HFFc6 (cell line): ENCODE measurements at places on chromosomes 5 and 9. TPM values are rescaled to one million over a fixed set of nuclear protein-coding genes. Genes with fewer than 3 reads are reported as not detected.

DNA sequence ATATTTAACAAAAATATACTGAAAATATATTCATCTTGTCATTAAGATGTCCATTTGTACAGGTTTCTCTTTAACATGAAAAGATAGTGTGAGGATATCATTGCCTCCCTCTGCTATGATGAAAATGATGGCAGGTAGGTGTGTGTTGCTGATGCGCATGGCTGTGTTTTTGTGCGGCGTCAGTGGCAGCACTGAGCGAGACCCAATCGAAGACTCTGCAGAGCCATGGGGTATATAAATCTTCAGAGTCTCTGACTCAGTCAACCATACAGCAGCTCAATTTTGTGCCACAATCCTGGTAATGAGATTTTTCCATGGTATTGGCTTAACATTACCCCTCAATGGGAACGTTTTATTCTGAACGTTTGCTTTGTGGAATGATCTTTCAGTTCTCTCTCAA is 153.5 kb upstream of the IQGAP2 start:
- H3K36me3 ChIP-seq, result no peaks in the 10 kb centered on the region
- H3K27ac ChIP-seq, result no peak overlapping the region
- no peak overlapping the region for H3K4me3 ChIP-seq

DNA sequence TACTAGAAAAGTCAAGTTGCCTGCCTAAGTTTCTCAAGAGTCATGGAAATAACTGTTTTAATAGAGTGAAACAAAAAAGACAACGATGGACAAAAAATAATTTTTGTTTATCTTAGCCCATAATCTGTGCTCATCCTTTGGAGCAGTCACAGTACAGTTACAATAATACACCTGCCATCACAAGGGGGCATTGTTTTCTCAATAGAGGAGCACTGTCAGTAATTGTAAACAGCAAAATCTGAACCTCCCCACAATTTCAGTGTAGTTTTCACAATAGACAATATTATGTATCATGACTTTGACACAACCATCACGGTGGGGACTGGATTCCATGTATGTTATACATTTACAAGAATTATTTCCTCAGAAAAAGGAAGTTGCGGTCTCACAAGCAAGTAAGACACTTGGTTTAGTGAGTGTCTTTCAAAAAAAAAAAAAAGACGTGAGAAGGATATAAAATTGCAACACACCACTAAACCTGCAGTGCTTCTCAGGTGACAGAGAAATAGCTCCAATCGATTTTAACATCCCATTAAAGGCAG is 586.3 kb downstream of the PTPRD start:
- H3K27ac ChIP-seq, result no peak overlapping the region
- DNase-seq, result no peak
- H3K27me3 ChIP-seq, result no peaks in the 10 kb centered on the region; the same call in 1 of the 2 replicates
- H3K36me3 ChIP-seq, result no peaks in the 10 kb centered on the region

- no peaks in the 10 kb centered on the region for H3K36me3 ChIP-seq
- no peak for DNase-seq
- no peak overlapping the region for H3K4me3 ChIP-seq
- no peak overlapping the region for H3K27ac ChIP-seq
Measured at GRCh38 chr9:107631788-107632187, 142.2 kb upstream of the KLF4 start.

DNA sequence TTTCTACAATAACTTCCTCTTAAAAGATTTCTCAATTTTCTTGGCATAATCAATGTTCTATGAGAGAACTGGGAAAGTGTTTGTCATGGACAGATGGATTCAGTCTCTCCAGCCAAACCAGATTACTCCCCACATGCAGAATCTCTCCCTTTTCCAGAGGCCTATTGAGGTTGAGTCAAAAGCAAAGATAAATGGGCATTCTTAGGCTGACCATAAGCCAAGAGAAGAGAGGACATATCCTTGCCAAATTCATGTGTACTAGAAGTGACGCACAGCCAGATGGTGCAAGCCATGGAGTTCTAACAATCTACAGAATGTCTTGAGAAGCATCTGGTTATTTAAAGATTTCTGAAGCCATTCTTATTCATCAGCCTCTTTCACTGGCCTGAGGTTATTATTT is 2115.0 kb downstream of the MAT2B start:
- no peaks in the 10 kb centered on the region for H3K36me3 ChIP-seq
- no peak overlapping the region for H3K27ac ChIP-seq
- no peak overlapping the region for H3K4me3 ChIP-seq
- no peaks in the 10 kb centered on the region for H3K4me1 ChIP-seq
- no peaks in the 10 kb centered on the region for H3K27me3 ChIP-seq

DNA sequence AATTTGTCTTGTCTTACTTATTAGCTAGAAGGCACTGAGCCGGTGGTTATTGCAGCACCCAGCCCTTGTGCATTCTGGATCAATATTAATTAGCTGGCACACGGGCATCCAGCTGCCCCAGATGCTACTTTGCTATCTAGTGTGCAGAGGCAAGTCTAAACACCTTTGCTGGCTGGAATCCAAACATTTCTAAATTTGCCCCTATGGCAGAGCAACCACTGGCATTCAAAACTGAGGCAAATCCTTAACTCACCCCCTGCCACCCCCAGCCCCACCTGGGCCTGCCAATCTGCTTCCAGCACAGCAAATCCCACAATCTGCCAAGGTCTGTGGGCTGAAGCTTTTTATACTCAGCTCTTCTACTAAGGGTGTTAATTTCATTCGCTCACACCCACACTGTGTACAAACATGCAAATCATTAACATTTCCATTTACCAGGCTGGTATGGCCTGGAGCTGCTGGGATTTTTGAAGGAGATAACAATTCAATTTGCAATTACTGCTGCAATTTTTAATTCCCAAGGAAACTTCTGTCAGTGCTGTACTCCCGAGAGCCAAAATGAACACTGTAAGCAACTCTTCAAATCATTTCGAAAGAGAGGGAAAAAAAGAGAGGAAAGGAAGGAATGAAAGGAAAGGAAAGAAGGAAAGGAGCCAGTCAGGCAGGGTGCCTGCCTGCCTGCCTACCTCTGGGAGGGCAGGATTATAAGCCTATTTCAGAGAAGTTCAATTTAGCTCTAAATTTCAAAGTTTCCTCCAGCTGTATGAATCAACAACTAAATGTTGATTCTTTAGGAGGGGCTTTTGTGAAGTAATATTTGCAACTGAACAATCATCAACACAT is 35.5 kb downstream of the RAPGEF1 start:
- H3K36me3 ChIP-seq, result peaks cover 6% of the 10 kb centered on the region
- peaks cover 5% of the 10 kb centered on the region; the same call in 1 of the 2 replicates for H3K27me3 ChIP-seq
- H3K4me3 ChIP-seq, result no peak overlapping the region
- H3K27ac ChIP-seq, result no peak overlapping the region
- DNase-seq, result no peak
- peaks cover 58% of the 10 kb centered on the region for H3K4me1 ChIP-seq

GRCh38 chr9:90965226-90966030 is 163.8 kb downstream of the SYK start:
- H3K4me3 ChIP-seq, result no peak overlapping the region
- peaks cover 4% of the 10 kb centered on the region; the same call in 1 of the 2 replicates for H3K36me3 ChIP-seq
- H3K27ac ChIP-seq, result no peak overlapping the region
- no peak for DNase-seq
- H3K4me1 ChIP-seq, result peaks cover 34% of the 10 kb centered on the region
- H3K27me3 ChIP-seq, result peaks cover 13% of the 10 kb centered on the region

DNA sequence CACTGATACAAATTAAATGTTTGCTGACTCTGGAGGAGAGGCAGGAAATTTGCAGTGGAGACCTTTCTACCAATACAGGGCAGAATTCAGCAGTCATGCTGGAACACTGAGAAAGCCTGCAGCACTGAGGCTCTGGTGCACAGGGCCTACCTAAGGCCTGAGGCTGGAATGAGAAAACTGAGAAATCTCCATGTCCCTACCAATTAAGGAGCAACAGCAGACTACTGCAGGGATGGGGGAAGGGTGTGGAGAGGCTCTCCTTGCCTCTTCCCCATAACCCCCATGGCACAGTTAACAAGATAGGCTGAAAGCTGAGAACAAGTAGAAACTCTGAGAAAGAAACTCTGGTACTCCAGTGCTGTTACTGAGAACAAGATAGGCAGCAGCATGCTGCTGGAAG is 10.5 kb downstream of the FBXO4 start:
- H3K36me3 ChIP-seq, result peaks cover 13% of the 10 kb centered on the region
- no peak overlapping the region for H3K4me3 ChIP-seq
- H3K27me3 ChIP-seq, result no peaks in the 10 kb centered on the region
- H3K4me1 ChIP-seq, result peaks cover 4% of the 10 kb centered on the region
- DNase-seq, result no peak
- no peak overlapping the region for H3K27ac ChIP-seq

DNA sequence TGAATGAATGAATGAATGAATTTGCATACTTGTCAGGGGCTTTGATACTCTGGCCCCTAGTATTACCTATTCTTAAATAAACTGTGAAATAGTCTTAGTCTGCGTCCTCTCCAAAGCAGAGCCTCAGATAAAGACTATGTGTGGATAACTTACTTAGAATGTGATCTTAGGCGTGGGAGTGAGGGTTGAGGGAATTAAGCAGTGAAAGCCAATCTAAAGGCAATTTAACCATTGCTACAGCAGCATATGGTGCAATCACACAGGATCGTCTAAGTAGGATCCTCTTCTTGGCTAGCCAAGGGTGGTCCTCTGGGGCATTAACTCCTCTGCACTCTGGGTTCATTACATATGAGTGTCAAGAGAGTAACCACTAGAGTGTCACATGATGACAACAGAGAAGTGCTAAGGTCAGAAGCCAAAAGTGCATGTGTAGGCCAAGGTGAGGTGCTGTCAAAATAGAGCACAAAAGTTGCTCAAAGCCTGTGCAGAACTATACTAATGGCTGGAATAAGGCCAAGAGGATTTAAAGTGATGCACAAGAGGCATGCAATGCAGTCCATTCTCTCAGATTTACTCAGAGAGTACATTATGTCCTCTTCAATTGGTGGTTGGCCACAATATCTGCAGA is 274.4 kb upstream of the SEMA6A start:
- no peaks in the 10 kb centered on the region for H3K27me3 ChIP-seq
- H3K4me1 ChIP-seq, result no peaks in the 10 kb centered on the region
- no peak overlapping the region for H3K4me3 ChIP-seq
- no peak overlapping the region for H3K27ac ChIP-seq
- no peak for DNase-seq
- H3K36me3 ChIP-seq, result peaks cover 5% of the 10 kb centered on the region; the same call in 1 of the 2 replicates

DNA sequence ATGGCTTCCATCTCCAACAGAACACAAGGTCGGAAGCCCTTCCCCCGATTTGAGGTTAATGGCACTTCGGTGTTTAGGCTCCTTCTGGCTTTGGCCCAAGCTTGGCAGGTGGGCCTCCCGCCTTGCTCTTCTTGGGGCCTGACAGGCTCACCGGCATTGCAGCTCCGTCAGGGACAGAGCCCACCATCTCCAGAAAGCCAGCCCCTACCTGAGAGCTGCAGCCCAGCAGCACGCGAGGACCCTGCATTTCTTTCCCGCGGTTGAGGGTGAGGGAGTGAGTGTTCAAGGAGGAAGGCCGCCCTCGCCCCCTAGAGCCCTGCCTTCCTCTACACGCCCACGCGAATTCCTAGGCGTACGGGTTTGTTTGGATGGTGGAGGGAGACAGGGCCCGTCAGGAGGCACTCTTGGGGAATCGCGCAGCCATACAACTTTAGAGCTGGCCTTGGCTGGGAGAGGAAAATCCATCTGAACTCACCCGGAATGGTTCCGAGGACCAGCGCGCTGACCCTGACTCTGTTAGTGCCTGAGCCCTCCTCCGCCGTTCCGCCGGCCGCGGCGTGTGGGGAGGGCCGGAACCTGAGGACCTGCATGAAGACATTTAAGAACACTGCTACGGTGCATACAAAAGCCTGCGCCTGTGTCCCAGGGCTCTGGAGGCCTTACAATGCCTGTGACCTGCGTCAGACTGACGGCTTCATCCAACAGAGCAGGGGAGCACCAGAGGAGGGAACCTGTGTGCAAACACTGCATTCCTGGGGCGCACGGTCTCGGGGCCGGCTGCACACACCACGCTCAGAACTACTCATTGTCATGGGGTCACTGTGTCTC is 73.8 kb downstream of the MRPL36 start:
- no peak for DNase-seq
- H3K27ac ChIP-seq, result no peak overlapping the region
- no peaks in the 10 kb centered on the region for H3K4me1 ChIP-seq
- peaks cover 26% of the 10 kb centered on the region for H3K27me3 ChIP-seq

GRCh38 chr5:135559354-135559753 is 19.4 kb downstream of the CXCL14 start:
- DNase-seq, result no peak
- no peaks in the 10 kb centered on the region for H3K36me3 ChIP-seq
- H3K27ac ChIP-seq, result no peak overlapping the region
- no peak overlapping the region; the same call in 1 of the 2 replicates for H3K4me3 ChIP-seq

- DNase-seq, result no peak
- no peak overlapping the region for H3K27ac ChIP-seq
- H3K27me3 ChIP-seq, result peaks cover 2% of the 10 kb centered on the region; the same call in 1 of the 2 replicates
- H3K36me3 ChIP-seq, result no peaks in the 10 kb centered on the region
- no peak overlapping the region for H3K4me3 ChIP-seq
- H3K4me1 ChIP-seq, result no peaks in the 10 kb centered on the region
Measured at GRCh38 chr9:84969084-84969483, 299.6 kb downstream of the NTRK2 start.

GRCh38 chr9:107761307-107761706 is 271.7 kb upstream of the KLF4 start:
- no peak for DNase-seq
- H3K4me3 ChIP-seq, result no peak overlapping the region
- no peak overlapping the region for H3K27ac ChIP-seq
- H3K27me3 ChIP-seq, result no peaks in the 10 kb centered on the region; the same call in none of the 2 replicates
- no peaks in the 10 kb centered on the region; the same call in 1 of the 2 replicates for H3K36me3 ChIP-seq
- peaks cover under 1% of the 10 kb centered on the region; the same call in 1 of the 2 replicates for H3K4me1 ChIP-seq

PTGES gene
- total RNA-seq, result 11.3 to 26.0 TPM (median 12.3 TPM) in 3 replicates

ATG10 gene
- total RNA-seq, result 4.3 to 5.0 TPM (median 5.0 TPM) in 3 replicates

ENTREP1 gene
- 0.09 TPM in 1 of 3 replicates, not detected in the others for total RNA-seq

C9 gene
- 0.35 TPM in 1 of 3 replicates, not detected in the others for total RNA-seq

LCN12 gene
- total RNA-seq, result 0.39 TPM in 1 of 3 replicates, not detected in the others

ZNF366 gene
- not detected in 2 replicates for total RNA-seq

CYSRT1 gene
- total RNA-seq, result 0.60 and 1.0 TPM in 2 replicates

EGFL7 gene
- 4.4 to 6.1 TPM (median 4.6 TPM) in 3 replicates for total RNA-seq

CORO2A gene
- total RNA-seq, result 1.1 to 2.1 TPM (median 2.0 TPM) in 3 replicates

ANKRD20A1 gene
- not detected in 3 replicates for total RNA-seq

TXNDC8 gene
- total RNA-seq, result not detected in 3 replicates

CER1 gene
- not detected in 3 replicates for total RNA-seq
